Cardiac muscle cell (in vitro differentiated cells and primary cell): ENCODE measurements at places on chromosomes 16 and 17. TPM values are rescaled to one million over a fixed set of nuclear protein-coding genes. Genes with fewer than 3 reads are reported as not detected.

DNA sequence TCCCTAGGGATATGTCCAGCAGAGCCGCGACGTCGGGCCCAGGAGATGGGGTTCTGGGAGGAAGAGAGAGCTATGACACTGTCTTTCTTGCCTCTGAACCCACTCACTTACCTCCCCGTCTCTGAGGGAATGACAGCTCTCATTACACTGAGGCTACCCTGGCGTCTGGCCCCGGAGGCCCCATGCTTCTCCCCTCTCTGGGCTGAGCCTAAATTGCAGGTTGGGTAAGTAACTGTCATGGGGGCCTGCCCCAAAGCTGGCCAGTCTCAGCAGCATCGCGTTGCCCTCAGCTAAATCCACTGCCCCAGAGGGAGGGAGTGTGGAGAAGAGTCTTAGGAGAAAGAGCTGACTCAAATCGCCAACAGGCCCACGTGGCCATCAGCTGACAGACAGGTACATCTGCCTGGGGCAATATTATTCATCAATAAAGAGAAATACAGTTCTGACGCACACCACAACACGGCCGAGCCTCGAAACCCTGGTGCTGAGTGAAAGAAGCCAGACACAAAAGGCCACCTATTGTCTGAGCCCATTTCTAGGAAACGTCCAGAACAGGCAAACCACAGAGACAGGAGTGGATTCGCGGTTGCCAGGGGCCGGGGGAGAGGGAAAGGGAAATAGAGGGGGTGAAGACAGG is 156.4 kb downstream of the C16orf95 start:
- no peak for DNase-seq

GRCh38 chr17:40063901-40064531 is 1.3 kb downstream of the THRA start:
- no peak for DNase-seq

DNA sequence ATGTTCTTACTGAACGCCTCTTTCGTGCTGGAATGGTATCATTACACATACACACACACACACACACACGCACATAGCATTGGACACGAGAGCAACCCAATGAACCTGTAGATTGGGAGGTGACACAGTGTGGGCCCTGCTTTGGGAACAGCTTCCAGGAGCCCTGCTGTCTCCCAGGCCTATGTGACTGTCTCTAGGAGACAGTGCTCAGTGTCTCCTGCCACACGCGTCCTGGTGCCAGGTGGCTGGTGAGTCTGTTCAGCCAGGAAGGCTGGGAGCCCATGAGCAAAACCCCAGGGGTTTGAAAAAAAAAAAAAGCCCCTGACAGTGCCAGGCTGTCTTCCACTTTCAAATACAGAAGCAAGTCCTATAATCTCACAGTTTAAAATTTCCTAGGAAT is 2.4 kb upstream of the SPOP start:
- DNase-seq: no peak

DNA sequence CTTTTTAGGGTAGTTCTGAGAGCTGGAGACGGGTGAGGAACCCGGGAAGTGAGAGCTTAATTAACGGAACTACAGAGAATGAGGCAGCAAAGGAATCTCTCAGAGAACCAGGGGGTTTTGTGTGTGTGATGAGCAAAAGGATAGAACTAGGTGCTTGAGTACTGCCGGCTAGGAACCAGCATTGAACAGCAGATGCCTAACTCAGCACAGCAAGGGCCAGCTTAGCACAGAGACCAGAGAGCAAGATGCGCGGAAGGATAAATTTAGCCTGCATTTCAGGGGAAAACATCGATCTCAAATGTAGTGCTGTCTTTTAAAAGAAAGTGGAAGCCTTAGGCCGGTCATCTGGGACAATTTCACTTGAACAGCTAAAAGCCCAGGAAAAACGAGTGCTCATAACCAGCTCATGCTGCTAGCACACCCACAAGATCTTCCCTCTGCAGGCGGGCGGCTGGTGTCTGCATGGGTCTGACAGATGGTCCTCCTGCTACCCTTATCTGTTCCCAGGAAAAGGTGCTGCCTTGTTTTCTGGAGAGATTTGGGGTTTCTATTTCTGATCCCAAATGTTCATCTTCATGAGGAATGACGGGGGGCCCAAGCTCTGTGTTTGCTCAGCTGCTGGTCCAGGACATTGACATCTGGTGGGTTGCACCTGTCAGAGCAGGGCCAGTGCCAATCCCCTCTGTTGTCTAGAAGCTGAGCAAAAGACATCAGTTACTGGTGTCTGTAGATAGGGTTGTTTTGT is 103.9 kb downstream of the SOCS1 start:
- no peak for DNase-seq

- no peak for DNase-seq
These were observed 639.8 kb upstream of the RBFOX1 start for GRCh38 chr16:6692874-6693273.

DNA sequence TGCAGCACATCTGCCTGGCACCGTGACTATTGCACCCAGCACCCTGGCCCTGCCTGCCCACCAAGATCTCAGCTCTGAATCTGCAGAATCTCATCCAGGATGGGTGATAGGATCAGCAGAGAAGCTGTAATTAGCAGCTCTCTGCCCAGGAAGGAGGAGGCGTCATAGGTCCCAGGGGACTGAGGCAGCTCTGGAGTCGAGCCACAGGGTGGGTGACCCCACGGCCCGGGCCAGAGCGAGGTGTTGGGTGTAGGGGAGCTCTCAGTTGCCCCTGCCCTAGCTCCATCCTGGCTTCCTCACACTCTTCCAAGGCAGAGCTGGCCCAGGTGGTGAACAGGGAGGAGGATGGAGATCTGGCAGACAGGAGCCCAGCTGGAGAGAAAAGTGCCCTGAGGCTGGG is 18.2 kb upstream of the FAM83G start:
- no peak for DNase-seq

- DNase-seq: peak; percentile 86
These were observed at the start of gene HOXB4 for GRCh38 chr17:48577946-48578615. HOXB4 (minus strand) TSS chr17:48578350; CDS start chr17:48578319, 31 bp downstream.

GRCh38 chr17:48215583-48216139 is 108.1 kb downstream of the SNX11 start:
- DNase-seq: peak; percentile 63

Gene ESRP2
- polyA plus RNA-seq: 1.8 and 3.1 TPM in 2 replicates

Gene PSMC3IP
- polyA plus RNA-seq: 9.1 and 14.0 TPM in 2 replicates

Gene TK2
- 18.2 and 20.9 TPM in 2 replicates for polyA plus RNA-seq
